Retina (tissue), 1 donor: ENCODE measurements at places on chromosomes 12 and 14.

DNA sequence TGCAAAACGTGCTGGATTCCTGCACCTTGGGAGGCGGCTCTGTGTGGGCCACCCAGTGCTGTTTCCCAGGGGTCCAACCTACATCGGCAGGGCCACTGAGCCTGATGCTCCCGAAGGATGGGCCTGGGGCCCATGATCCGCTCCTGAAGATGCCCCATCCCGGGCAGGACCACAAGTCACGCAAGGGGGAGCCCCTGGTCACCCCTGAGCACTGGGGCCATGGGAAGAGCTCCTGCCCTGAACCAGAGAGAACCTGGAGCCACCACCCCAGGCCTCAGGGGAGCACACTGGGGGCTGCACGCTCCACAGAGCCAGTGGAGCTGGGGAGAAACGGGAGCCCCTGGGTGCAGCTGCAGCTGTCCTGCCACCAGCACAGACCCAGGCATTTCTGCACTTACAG lies 124.6 kb upstream of the SFSWAP start:
- no peak for DNase-seq

- DNase-seq: no peak
Observed at GRCh38 chr12:11965258-11965910, 105.4 kb upstream of the BCL2L14 start.

DNA sequence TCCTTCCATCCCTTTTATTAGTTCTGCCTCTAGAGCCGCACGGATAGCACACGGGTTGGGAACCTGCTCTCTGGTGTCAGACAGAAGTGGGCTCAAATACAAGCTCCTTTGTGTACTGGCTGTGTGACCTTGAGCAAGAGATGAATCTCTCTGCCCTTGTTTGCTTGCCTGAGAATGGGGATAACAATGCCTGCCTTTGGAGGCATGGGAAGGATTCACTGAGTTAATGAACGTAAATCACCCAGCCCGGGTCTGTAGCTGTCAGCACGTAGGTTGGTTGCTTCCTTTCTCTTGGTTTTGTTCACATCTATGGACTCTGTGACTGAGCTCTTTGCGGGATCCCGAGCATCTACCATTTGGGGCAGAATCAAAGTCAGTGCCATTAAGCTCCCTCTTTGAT lies 79.3 kb upstream of the NRXN3 start:
- no peak for DNase-seq

DNA sequence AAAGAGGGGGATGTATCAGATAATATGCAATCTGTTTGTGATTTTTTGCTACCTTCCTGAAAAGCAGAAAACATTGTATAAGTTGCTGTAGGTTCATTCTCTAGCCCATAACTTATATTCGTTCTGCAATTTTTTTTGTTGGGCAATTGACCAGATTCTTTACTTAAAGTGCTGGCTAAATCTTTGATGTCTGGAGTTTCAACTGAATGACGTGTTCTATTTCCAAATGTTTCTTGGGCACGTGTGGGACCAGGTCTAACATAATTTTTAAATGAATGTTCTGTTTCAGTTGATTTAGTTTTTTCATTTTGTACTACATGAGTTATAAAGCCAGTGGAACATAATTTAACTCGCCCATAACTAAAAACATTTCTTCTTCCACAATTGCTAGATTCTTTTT lies 3.8 kb downstream of the MLH3 start:
- DNase-seq: no peak

- no peak for DNase-seq
Observed at GRCh38 chr14:103524002-103524935, 1.6 kb upstream of the CKB start.

DNA sequence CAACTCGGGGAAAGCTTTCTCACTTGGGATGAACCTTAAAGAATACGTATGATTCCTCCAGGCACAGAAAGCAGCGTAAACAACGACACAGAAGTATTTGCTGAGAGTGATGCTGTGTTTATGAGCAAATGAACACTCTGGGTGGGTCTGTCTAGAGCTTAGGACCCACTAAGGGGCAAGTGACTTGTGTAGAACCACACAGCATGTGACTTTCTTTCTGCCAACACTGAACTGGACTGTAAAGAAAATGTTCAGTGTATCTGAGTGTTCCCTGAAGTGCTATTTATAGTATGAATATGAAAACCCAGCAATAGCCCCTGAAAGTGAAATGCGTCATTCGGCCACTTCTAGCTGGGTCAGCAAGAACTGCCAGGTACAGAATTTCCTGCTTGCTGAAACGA lies 78.5 kb downstream of the ST8SIA1 start:
- peak; percentile 42 for DNase-seq
